ENCODE measurements at places on chromosomes 13 and 19.

DNA sequence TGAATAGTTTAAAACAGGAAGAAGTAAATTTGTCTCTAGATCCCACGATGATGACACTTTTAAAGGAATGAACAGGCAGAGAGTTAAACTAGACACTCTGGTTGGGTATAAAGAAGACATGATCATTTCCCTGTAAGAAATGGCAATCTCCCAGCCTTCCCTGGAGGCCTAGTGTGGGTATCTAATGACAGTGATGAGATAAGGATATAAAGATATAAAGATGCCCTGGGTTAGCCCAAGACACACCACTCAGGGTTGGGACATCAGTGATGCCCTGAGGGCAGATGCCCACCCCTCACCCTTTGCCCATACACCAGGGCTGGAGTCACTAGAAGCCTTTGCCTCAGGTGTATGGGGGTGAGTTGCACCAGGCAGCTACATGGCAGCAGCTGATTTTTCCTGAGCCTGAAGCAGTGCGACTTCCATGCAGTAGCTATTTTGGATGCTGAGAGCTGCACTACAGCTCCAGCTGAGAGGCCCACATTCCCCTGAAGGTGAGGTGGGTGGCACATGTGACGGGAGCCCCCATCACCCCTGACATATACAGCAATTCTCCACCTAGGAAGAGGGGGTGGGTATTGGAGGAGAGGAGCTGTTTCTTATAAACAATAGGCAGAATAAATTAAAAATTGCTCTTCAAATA is 177.5 kb downstream of the NDFIP2 start:
- DNase-seq: no peak

DNA sequence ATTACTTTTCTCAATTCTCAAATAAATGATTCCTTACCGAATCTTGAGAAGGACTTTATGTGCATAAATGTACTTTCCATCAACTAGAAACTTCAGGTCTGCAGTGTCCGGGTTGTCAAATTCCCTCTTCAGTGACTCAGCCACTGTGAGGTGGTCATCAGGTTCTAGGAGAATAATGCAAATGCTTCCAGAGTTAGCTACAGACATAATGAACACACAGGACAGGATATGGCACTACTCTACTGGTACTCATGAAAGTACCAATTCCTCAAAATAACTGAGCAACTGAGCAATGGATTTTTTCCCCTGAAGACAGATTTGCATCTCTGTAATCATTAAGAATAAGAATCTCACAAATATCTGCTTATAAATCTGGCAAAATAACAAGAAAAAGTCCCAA is 31.2 kb downstream of the RCBTB2 start:
- DNase-seq: no peak

GRCh38 chr19:49396738-49397505 is 8.9 kb downstream of the KASH5 start:
- DNase-seq: no peak

- no peak for DNase-seq
Observed at GRCh38 chr13:114067381-114067885, 65.0 kb downstream of the RASA3 start.

DNA sequence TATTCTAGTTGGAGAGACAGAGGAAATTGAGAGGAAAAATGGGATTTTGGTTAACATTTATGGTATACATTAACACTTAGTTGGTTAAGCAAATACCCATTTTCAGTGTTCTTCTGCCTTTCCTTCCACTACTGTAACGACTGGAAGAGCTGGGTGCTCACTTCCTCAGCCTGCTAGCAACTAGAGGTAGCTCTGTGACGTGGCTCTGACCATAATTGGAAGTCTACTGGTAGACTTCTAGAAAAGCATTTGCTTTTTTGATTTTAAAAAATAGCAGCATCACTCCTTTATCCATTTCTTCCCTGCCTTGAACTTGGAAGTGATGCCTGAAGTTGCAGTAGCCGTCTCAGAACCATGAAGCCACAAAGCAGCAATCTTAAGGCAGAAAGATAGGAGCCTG is 15.9 kb downstream of the NHLRC3 start:
- DNase-seq: no peak

DNA sequence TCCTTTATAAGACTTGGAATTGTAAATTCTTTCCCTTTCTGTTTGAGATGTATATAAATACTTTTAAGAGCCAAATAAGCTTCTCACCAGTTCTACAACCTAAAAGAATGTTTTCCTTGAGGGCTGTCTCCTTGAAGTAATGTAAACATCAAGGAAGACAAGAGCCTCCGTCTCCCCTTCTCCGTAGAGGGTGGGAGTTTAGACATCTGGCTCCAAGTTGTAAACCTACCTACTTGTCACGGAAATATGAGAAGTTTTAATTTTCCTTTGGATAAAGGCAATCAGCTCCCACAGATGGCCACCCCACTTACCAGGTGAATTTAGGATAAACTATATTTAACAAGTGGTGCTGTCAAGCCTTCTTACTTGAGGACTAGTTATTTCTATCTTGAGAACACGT is 237.9 kb downstream of the NALCN start:
- DNase-seq: no peak

Data from vagina (tissue), 2 donors.